Pancreas (tissue), 10 donors: ENCODE measurements at places on chromosomes 3 and 15. TPM values are rescaled to one million over a fixed set of nuclear protein-coding genes. Genes with fewer than 3 reads are reported as not detected.

The FILIP1L gene
- 12.5 TPM for total RNA-seq

The VEPH1 gene
- 13.4 TPM for total RNA-seq

The IQCH gene
- total RNA-seq, result 1.1 TPM

The SEMA3F gene
- total RNA-seq, result 2.8 TPM

The UACA gene
- total RNA-seq, result 19.4 TPM

The THUMPD3 gene
- 22.5 TPM for total RNA-seq

The PLSCR2 gene
- total RNA-seq, result 0.95 TPM

The ABTB1 gene
- total RNA-seq, result 24.4 TPM

The SERINC4 gene
- 0.14 TPM for total RNA-seq

The SOX14 gene
- total RNA-seq, result not detected

DNA sequence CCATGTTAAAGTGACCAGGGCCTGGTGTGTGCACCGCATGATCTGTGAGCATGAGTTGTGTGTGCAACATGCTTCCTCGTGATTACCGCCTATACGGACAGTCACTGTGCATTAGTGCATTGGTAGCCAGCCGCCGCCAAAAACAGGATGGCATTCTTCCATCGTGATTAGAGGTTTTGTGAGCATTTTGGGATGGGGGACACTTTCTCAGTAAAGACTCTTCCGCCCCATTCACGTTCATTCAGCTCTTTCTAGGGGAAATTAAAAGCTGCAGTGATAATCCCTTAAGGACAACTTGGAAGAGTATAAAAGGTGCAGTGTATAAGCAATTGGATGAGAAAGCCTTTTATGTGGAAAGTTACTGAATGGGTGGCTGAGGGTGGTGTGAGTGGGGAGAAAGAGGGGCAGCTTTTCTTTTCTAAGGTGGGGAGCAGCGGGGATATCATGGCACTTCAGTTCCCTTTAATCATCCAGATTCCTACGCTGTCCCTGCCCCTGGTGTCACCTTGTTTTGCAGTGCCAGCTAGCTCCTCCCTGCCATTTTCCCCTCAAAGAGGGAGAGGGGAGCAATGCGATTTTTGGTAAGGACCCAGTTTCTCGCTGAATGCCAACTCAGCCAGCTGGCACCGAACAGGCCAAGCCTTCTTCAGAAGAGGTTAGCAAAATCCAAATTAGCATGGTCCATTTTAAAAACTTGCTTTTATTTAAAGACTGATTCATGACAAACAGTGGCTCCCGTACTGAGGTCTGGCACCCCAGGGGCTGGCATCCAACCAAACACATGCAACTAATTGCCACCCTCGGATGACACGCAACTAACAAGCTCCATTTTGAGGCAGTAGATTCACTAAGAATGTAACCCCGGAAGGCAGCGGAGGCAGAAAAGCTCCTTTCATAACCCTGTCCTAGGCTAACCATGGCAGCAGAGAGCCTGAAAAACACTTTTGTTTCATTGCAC, 447.8 kb downstream of the FHIT start:
- no peak for DNase-seq

- DNase-seq, result no peak
These were observed 21.2 kb downstream of the CCR8 start for GRCh38 chr3:39350714-39351113.

DNA sequence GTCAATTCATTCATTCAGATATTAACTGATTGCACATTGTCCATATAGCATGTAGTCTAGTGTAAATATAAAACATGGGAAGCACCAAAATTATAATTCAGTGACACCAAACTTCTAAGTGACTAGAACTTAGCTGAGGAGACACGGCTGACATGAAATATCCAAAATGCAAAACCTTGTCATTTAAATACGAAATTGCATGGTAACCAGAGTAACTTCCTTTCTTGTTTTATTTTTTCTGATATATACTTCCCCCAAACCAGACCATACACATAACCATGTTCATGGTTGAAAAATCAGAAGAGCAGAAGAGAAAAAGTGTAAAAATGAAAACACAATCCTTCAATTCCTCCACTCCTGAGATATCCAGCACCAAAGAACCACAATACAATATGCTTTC, 38.0 kb downstream of the CBLB start:
- DNase-seq, result no peak

- no peak for DNase-seq
These were observed 29.1 kb upstream of the RASA2 start for GRCh38 chr3:141457624-141458236.

DNA sequence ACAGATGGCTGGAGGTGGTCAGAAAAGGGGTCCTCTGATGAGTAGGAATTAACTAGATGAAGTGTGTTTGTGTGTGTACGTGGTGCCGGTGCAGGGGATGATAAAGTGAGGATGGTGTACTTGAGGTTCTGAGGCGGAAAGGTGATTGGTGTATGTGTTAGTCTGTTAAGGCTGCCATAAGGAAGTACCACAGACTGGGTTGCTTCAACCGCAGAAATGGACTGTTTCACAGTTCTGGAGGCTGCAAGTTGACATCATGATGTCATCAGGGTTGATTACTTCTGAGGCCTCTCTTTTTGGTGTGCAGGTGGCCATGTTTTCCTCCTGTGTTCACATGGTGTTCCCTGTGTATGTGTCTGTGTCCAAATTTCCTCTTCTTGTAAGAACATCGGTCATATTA, 202.4 kb upstream of the RGMA start:
- DNase-seq, result no peak

GRCh38 chr3:117549716-117550115, 840.1 kb downstream of the TUSC7 start:
- DNase-seq, result no peak

- DNase-seq, result peak; percentile 70
These were observed at the start of gene ALS2CL for GRCh38 chr3:46693038-46693891. ALS2CL (minus strand) TSS chr3:46693679; CDS start chr3:46689440, 4,239 bp downstream.

GRCh38 chr3:135056084-135056730, 261.1 kb downstream of the EPHB1 start:
- DNase-seq, result no peak

DNA sequence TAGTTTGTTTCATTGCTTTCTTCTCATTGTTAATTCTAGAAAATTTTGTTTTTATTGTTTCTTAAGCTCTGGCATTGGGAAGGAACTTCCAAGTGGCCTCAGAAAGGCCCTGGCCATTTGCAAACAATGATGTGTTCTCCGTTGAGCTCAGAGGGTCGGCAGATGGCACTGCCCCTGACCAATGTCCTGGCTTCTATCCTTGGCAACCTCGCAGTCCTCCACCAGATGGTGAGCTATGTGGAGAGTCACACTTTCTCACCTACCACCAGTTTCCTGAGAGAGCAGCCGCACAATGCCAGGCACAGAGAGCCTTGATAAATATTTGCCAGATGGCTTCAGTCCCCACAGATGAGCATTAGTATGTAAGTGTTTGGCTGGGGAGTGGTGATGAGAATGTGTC, 343.7 kb downstream of the EPHB1 start:
- no peak for DNase-seq

GRCh38 chr3:125322166-125322565, 53.0 kb downstream of the ZNF148 start:
- DNase-seq, result no peak

- no peak for DNase-seq
These were observed 10.8 kb downstream of the ASB14 start for GRCh38 chr3:57281715-57282114.

DNA sequence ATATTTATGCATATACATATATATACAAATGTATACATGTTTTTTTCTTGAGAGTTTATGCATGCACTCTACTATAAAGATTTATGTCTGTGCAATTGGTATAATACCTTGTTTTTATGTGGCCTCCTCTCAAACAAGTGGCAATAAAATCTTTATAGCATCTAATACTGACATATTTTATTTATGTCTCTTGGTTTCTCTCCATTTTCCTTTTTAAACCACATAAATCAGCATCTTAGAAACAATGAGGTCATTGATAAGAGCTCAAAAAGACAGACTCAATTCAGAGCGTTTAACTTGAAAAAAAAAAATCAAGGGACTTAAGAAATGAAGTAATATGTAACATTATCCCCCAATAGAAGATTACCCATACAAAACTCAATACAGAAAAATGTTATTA, 1442.2 kb upstream of the ALCAM start:
- no peak for DNase-seq

DNA sequence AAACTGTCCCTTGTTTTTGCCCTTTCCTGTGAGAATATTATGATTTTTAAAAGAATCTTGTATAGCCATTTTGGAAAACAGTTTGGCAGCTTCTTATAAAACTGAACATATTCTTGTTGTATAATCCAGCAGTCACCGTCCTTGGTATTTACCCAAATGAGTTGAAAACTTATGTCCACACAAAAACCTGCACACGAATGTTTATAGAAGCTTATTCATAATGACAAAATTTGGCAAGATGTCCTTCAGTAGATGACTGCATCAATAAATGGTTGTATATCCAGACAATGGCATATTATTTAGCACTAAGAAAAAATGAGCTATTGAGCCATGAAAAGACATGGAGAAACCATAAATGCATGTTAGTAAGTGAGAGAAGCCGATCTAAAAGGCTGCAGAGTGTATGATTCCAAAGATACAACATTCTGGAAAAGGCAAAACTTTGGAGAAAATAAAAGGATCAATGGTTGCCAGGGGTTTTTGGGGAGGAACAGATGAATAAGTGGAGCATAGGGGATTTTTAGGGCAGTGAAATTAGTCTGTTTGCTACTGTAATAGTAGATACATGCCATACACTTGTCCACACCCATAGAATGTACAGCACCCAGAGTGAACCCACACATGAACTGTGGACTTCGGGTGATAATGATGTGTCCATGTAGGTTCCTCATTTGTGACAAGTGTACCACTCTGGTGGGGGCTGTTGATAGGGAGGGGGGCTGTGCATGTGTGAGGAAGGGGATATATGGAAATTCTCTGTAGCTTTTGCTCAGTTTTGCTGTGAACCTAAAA, 31.7 kb downstream of the LIMD1 start:
- DNase-seq, result no peak

DNA sequence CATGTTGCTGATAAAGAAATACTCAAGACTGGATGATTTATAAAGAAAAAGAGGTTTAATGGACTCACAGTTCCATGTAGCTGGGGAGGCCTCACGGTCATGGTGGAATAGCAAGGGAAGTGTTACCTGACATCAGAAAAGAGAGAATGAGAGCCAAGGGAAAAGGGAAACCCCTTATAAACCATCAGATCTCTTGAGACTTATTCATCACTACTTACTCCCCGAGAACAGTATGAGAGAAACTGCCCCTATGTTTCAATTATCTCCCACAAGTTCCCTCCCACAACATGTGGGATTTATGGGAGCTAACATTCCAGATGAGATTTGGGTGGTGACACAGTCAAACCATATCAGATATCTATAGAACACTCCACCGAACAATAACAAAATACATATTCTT, 904.6 kb downstream of the PDCD6IP start:
- DNase-seq, result no peak

GRCh38 chr15:84886211-84886983, 1.9 kb downstream of the SLC28A1 start:
- DNase-seq, result no peak

DNA sequence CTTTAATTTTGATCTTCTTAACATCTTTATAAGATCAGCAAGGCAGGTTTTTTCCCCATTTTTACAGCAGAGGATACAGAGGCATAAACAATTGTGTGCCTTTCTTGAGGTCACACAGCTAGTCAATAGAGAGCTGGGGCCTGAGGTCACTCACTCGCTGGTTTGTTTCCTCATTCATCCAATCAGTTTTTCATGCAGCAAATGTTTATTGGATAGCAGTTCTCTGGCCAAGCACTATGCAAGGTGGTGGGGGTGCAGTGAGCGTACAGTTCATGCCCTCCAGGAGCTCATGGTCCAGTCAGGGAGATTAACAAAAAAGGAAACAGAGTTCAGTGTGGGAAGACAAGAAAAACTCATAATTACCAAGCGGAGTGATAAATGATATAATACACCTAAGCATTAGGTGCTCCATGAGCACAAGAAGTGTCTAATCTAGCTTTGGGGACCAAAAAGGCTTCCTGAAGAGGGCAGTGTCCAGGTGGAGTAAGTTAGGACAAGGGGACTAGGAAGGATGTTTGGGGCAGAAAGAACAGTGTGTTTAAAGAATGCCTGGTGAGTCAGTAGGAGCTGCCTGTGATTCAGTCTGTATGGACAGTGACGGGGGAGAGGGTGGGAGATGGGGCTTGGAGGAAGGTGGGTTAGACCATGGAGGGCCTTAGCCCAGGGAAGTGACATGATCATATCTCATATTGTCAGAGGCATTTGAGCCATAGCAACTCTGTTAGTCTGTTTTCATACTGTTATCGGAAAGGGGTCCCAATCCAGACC, 29.3 kb downstream of the MAP2K5 start:
- DNase-seq, result no peak

DNA sequence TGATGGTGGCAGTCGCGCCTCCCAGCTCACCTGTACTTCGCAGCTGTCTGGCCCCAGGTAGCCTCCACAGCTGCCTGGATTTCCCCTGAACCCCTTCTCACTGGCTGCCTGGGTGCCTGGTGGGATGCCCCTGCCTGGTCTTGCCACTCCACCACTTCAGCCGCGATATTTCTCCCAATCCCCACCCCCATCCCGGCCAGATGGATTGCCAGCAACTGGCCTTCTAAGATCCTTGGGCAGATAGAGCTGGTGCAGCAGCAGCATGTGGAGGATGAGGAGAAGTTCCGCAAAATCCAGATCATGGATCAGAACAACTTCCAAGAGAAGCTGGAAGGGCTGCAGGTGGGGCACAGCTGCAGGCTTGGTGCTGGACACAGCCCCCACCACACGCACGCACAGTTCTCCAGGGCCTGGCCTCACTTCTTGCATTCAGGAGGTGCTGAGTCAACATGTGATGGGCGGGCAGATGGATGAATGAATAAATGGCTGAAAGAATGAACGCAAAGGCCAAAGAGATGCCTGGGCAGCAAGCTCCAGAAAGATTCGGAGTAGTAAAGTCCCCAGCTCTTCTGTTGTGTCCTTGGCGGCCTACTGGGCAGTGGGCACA, 35.7 kb downstream of the DNAH1 start:
- DNase-seq, result no peak

DNA sequence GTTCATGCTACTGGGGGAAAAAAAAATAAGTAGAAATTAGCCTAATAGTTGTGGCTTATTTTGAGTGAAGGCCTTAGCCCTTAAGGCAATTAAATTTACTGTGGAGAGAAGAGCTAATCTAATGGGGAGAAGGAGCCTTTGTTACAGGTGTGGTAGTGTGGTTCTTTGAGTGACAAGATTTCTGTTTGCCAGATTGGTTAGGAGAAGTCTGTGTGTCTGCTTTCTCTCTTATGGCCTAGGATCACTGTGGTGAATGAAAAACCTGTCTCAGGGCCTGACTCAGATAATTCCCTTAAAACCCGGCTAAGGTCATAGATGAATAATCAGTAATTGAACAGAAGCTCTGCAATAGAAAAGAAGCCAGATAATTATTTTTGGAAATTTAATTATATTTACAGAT, 27.0 kb downstream of the OPA1 start:
- DNase-seq, result no peak
